HCT116 (cell line): ENCODE measurements at places on chromosomes 11 and 22.
A peak's percentile ranks its signal among the peaks of the same experiment; 100 is the strongest.

DNA sequence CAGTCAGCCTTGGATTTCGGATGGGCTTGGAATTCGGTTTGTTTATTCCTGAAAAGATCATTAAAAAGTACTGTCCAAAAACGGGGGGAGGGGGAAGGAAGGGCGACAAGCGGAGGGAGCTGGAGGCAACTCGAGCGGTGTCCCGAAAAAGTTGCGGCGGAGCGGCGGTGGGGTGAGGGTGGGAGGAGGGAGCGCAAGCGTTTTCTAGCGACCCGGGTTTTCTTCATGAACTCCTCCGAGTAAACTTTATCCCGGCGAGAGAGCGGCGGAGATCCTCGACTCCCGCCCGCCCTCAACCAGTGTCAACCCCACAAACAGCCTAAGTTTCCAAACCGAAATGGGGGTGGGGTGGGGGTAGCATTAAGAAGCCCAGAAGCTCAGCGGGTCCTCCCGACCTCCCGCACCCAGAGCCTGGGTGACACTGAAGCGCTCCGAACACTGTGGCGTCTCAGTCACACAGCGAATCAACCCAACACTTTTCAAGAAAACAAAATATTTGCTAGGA is 133.0 kb upstream of the C11orf58 start:
- no peak for DNase-seq

DNA sequence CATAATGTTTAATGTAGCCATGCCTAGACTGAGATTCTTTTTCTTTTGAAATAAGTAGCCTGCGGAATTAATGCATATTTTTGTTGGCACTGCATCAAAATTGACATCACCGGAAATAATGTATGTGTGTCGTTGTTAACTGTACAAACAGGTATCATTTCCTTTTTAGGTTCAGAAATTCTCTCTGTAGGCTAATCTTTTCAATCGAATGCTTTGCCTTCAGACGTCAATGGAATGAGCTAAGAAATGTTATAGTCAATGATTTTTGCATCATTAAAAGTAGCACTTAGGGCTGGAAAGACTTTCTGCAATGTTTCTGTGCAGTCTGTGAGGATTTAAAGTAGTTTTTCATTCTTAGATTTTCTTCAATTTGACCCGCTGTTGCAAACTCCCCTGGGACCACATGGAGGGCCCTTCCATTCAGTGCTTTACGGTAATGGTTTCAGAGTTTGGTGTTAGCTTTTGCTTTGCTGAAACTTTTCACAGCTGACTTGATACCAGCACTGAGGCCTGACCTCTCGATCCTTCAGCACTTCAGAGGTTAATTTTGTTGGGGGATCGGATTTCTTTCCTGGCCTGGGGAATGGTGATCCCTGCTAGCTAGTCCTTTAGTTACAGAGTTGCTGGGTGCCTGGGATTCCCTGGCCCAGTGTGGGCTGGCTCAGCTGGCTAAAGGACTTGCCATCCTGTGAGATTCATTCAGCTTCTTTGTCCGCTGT is 137.8 kb downstream of the DBX1 start:
- no peak for DNase-seq

GRCh38 chr22:26816726-26817125 is 159.3 kb downstream of the MIAT start:
- DNase-seq, result no peak

- DNase-seq, result no peak
These were observed 56.1 kb downstream of the IGLL5 start for GRCh38 chr22:22943521-22944267.

DNA sequence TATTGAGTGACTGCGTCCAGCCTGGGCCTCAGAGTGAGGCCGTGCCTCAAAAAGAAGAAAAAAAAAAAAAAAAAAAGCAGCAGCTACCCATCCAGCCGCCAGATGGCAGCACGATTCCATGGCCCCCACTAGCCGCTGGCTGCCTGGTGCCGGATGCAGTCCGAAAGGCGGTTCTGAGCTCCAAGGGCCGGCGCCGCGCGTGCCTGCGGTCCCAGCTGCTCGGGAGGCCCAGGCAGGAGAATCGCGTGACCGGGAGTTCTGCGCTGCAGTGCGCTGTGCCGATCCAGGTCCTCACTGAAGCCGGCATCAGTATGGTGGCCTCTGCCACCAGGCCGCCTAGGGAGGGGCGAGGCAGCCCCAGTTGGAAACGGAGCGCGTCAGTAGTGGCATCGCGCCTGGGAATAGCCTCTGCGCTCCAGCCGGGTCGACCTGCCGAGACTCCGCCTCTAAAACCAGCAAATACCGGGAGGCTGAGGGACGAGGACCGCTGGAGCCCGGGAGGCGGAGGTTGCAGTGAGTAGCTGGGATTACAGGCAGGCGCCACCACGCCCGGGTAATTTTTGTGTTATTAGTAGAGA is 19.3 kb downstream of the SCARF2 start:
- peak; percentile 63 for DNase-seq

GRCh38 chr22:29801153-29801552 is 34.0 kb downstream of the UQCR10 start:
- no peak for DNase-seq

GRCh38 chr11:103488579-103488978 is 379.4 kb downstream of the DYNC2H1 start:
- DNase-seq, result no peak

DNA sequence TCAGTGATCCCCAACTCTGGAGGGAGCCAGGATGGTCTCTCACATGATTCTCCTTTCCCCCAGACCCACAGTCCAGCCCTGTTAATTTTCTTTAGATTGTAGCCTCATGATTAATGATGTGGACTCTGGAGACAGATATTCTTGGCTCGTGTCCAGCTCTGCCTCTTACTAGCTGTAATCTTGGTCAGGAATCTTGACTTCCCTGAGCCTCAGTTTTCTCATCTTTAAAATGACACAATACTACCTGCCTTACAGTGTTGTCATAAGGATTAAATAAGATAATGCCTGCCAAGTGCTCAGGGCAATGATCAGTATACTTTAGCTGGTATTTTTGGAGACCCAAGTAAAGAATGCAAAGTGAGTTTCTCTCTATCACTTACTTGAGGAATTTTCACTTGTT is 60.0 kb downstream of the SPECC1L start:
- no peak for DNase-seq

DNA sequence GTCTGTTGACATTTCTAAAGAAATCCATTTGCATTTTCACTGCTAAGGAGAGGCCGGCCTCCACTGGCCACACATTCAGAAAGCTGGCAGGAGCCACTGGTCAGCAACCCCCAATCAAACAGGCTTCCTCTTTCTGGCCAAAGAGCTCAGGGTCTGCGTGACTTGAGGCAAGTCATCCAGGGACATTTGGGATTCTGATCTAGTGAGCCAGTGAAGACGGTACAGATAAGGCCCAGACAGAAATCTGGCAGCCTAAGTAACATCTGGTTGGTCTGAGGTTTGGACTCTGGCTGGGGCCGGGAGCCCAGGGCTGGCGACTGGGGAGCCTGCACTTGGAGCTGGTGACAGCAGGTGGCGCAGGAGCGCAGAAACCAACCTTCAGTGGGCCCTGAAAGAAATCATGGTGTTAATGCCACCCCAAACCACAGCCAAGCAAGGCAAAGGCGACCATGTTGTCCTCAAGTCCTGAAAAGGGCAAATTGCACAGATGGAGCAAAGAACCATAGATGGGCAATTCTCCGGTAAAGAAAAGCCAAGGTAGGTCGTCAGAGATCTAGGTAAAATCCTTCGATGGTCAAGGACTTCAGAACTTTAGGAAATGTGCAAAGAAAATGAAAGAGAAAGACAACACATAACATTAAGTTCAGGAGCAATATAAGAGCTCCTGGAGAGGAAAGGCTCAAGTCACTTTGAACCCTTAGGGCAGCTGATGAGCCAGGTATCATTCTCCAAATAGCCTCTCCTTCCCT is 99.4 kb upstream of the BLID start:
- peak; percentile 51 for DNase-seq

GRCh38 chr22:38218661-38219622 is 17.1 kb downstream of the MAFF start:
- peak; percentile 75 for DNase-seq

DNA sequence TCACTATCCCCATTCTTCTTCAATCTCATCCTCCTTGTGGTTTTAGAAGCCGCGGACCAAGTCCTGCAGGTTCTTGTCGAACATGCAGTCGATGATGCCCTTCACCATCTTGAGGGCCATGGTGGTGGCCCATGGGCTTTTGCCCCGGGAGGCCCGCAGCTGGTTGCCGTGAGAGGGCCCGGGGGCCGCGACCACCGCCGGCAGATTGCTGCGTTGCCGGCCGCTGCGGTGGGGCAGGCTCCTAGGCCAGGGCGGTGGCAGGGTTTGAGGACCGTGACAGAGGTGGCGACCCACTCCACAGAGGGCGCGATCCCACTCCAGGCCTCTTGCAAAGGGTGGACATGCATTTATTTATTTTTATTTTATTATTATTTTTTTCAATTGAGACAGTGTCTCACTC is 67.0 kb downstream of the APOL5 start:
- DNase-seq, result no peak

DNA sequence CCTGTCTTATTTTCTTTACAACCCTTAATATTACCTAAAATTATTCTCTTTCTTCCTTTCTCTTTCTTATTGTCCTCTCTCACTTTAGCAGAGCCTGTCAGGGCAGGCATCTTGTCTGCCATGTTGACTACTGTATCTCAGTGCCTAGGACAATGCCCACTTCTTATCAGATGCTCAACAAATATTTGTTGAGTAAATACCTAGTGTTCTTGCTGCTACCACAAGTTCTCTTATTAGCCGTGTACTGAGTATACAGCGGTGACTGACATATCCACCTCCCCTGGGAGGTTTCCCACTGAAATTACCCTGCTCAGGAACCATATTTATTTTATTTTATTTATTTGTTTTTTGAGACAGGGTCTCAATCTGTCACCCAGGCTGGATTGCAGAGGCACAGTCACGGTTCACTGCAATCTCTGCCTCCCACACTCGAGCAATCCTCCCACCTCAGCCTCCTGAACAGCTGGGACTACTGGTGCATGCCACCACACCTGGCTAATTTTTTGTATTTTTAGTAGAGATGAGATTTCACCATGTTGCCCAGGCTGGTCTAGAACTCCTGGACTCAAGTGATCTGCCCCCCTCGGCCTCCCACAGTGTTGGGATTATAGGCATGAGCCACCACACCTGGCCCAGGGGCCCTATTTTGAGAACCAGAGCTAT is 6.7 kb downstream of the HPX start:
- DNase-seq, result no peak

GRCh38 chr11:81787584-81788049 is 946.0 kb downstream of the FAM181B start:
- DNase-seq, result no peak

DNA sequence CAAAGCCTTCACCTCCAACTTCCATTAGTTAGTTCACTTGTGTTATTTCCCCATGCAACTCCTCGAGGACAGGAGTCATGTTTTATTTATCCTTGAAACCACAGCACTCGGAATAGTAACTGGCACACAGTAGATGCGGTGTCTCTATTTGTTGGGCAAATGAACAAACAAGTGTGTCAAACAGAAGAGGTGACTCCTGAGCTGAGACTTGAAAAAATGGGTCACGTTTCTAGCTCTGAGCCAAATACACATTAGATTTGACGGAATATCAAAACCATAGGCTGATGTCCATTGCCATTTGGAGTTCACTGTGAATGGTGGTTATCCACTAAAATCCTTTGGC is 68.9 kb downstream of the C11orf91 start:
- no peak for DNase-seq
